Stimulated activated CD8-positive, alpha-beta memory T cell treated with anti-CD3 and anti-CD28 coated beads, Interleukin-7, amount 100 ng/mL, for 1 hour (primary cell): ENCODE measurements at places on chromosomes 5 and 9.

DNA sequence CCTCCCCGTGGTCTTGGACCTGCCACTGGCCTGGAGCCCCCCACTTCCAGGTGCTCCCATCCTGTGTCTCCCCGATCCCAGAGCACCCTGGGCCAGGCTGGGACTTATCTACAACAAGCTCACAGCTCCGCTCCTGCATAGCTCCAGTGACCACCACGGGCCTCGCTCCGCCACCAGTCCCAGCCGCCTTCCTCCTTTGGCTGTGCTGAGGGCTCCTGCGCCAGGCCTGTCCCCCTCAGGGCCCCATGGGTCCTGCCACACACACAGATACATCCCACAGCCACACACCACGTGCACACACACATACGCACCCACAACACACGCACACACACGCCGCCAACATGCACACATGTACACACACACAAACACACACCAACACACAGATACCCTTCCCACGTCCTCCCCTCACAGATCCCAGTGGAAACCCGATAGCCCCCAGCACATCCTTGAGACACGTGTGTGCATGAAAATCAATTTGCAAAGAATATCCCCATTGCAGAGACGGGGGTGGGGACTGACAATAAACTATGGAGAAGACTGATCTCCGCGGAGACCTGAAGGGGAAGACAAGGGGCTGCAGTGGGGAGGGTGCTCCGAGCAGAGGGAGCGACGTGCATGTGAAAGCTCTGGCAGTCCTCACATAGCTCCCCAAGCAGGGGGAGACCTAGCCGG lies 18.5 kb upstream of the LAMC3 start:
- no peak for DNase-seq

DNA sequence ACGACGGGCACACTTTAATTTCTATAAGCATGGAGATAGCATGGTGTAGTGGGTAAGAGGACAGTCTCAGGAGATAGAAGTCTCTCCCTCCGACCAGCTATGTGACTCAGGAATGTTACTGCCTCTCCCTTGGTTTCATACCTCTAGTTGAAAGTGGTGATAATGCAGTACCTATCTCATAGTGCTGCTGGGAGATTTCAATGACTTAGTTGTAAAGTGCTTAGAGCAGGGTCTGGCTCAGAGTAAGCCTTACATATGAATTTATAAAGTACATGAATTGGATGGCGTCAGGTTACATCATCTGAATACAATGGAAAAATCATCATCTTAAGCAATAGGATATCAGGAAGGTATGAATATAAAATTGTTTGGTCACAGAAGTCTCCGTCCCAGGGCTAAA lies 952.8 kb upstream of the EDIL3 start:
- no peak for DNase-seq

DNA sequence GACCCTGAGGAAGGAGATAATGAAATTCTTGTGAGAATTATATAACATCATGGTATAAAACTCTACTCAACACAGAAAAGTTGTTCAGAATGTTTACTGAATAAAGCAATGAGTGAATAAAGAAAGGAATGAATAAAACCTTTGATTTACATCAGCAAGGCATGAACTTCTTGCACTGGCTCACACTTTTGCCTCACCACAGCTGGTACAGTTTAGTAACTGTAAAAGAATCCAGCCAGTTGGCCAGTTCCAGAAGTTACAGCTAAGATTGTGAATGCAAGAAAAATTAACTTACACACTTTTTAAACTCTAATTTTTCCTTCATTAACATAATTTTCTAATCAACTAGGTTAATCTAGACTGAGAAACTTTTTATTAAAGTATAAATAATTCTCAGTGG lies 490.9 kb downstream of the NFIB start:
- DNase-seq: no peak

DNA sequence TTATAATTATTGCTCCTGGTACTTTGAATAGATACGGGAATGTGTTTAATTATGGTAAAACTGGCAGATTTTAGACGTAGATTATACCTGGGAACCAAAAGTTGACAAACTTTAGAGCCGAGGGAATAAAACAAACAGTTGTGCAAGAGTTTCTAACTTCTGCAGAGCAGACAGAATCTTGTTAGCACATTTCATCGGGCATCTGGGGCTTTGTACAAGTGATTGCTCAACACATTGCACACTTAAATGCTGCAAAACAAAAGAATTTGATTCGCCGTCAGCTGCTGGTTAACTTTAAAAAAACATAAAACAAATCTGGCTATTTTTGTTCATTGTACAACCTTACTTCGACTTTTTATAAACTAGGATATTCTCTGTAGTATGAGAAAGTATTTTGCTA lies 398.1 kb downstream of the MAN2A1 start:
- DNase-seq: no peak

DNA sequence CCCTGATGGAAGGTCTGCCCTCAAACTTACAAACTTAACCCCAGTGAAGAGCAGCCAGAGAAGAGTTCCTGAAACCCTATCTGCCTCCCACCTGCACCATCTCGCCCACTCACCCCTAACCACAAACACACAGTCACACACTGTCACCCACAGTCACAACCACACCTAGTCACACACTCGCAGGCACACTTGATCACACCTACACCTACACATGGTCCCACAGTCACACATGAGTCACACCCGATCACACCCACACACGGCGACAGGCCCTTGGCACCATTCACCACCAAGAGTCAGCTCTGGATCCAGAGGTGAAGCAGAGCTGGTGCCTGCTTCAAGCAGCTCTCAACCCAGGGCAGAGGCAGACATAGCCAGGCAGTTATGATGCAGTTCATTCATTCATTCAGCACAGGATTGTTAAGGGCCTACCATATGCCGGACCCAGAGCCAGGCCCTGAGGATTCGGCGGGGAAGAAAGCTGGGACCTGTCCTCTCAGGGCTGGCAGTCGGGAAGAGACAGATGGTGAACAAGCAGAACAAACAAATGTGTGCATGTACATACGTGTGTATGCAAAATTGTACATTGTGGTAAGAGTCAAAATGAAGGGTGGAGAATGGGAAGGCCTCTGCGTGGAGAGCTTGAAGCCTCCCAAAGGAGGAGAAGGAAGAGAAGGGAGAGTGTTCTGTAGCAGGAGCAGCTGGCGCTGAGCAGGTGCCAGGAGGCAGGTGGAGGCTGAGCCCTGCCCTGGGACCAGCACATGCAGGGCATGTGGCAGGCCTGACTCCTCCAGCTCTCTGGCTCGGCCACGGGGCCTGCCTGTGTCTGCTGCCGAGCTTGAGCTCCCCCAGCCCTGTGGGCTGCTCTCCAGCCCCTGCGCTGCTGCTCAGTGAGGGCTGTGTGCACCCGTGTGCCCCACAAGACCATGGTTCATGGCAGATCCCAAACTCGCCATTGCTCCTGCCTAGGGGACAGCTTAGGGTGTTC lies 6.4 kb downstream of the TSPAN17 start:
- no peak for DNase-seq

DNA sequence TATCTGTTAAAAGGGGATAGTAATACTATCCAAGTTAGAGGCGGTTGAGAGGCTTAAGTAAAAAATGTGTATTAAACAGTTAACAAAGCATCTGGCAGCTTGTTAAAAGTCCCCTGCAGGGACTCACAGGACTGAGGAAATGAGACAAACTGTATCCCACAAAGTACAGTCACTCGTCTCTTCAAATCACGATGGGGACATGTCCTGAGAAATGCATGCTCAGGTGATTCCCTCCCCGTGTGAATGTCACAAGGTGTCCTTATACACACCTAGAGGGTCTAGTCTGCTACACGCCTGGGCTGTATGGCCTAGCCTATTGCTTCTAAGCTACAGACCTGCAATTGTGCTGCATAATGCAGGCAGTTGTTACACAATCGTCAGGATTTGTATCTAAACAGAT lies 237.0 kb downstream of the IRX2 start:
- no peak for DNase-seq

DNA sequence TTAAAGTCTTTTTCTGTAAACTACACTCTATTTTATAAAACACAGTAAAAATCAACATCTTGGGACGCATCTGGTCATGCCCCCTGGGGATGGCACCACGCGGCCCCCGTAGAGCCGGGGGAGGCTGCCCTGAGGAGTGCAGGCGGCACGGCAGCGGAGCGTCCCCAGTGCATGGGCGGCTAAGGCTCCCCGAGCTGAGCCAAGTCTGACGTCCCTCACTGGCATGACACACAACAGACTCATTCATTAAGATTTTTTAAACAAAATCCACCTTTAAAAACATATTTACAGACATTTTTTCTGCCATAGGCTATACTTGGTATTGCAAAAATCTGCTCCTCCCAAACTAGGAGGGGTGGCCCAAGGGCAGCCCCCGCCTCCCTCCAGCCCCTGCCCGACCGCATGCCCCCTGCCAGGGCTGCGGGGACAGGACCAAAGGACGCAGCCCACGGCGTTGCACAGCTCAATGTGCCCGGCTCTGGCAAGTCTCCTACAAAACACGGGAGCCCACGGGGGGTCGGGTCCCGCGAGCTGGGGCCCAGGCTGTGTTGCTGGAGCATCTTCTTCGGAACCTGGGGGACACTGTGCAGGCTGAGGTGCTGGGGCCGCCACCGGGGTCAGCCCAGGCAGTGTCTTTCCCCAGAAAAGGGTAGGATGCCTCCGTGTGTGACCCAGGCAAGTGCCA lies 11.8 kb upstream of the SEC16A start:
- no peak for DNase-seq

DNA sequence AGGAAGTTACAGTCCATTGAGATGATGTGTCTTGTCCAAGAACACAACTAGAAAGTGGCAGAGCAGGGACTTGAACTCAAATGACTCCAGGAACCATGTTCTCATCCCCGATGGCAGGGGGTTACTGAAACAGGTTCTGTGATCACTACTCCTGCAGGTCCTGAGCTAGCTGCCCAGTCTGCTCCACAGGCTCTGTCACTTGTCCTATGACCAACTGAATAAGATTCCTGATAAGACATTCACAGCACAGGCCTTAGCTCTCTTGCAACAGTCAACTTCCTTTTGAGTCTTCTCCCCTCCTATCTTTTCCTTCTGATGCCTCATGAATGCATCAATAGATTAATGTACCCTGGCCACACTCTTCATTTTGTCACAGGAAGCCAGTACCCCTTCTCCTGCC lies 109.2 kb downstream of the SH3TC2 start:
- DNase-seq: no peak

DNA sequence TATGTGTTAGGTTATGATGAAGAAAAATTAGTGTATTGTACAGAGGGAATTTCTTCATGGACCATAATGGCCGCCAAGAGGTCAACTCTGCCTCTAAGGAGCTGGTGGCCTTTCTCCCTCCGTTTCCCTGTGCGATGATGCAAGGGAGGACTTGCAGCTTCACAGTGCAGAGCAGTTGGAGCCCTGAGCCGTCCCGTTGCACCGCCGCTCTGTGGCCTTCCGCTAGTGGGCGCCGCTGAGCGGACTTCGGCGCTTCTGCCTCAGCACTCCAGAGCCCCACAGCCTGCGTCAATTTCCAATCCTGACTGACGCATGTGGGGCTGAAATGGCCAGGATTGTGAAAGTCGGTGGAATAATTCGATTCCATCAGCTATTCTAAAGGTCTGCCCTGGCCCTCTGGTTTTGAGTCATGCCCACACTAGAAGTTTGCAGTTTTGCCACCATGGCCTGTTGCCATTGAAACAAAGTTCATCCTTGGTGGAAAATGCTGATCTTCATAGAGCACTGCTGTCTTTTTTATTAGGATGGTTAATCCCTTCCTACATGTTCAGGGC lies 22.7 kb upstream of the LECT2 start:
- DNase-seq: no peak

GRCh38 chr9:98908897-98909634 lies 34.6 kb upstream of the COL15A1 start:
- DNase-seq: no peak

- peak; percentile 52 for DNase-seq
Observed at GRCh38 chr5:149141224-149141956, at the start of gene ABLIM3. Gene ABLIM3, plus strand, starts transcription at chr5:149141493. Its CDS starts 603 bp downstream, at chr5:149142096.

DNA sequence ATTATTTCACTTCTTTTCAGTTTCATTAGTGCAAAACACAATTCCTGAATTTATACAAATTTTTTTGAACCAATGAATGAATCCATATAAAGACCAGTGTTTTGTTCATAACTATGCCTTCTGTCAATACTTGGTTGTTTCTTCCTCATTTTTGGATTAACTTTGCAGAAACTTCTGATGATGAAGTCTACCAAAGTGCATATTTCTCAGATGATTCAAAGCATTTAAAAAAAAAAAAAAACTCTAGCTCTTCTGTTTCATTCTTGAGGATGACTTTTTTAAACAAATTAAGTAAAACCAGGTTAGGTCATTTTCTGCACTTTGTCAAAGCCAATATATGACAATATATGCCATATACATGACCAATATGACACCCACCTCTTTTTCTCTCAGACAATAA lies 92.6 kb downstream of the CHSY3 start:
- DNase-seq: no peak

GRCh38 chr9:13744261-13744901 lies 464.9 kb upstream of the MPDZ start:
- no peak for DNase-seq
